ENCODE measurements at places on chromosomes 2 and 18.

- peak; percentile 69 for DNase-seq
Observed at GRCh38 chr2:217685255-217685605, 317.6 kb downstream of the TNS1 start.

GRCh38 chr18:45249246-45249661 lies 366.0 kb upstream of the SLC14A2 start:
- no peak for DNase-seq

GRCh38 chr2:75288760-75289159 lies 89.4 kb upstream of the TACR1 start:
- DNase-seq, result no peak

- peak; percentile 41 for DNase-seq
Observed at GRCh38 chr2:126826491-126826890, 72.2 kb upstream of the TEX51 start.

DNA sequence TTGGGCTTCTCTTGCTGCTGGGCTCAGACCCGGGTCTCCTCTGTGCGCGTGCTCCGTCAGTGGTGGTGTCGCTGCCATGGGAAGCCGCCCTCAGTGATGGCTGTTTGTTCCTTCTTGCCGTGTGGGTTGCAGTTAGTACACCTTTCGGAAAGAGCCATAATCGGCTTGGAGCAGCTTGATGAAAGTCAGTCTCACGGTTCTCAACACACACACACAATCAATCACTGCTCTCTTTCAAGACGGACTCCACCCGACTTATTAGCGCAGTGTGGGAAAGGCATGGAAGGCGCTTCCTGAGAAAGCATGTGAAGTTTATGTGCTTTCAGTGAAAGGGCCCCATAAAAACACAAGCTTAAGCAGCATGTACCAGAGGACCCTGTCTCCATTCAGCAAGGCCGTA lies 64.1 kb downstream of the SOX11 start:
- no peak for DNase-seq

DNA sequence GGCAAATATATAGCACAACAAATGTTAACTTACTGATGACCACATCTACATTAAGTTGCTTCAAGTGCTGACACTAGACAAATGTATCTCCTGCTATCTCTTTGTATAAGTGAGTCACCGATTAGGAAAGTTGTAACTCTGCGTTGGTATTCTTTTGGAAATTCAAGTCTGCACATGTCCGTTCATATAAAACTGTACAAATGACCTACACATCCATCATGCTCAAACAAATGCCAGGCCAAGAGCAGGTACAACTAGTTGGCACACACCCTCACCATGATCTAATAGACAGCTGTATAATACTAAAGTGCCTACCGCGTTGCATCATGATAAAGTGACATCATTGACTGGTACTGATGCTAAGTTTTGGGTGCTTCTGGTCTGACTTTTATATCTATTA lies 141.1 kb downstream of the RBMS1 start:
- DNase-seq, result peak; percentile 71
